Stromal cell of bone marrow (primary cell): ENCODE measurements at places on chromosomes 3 and 15.

- no peak for DNase-seq
Measured at GRCh38 chr3:142998439-142998838, 2.9 kb upstream of the U2SURP start.

- no peak for DNase-seq
Measured at GRCh38 chr15:22884344-22884743, 45.9 kb downstream of the NIPA2 start.

GRCh38 chr15:74039656-74040010, 42.7 kb downstream of the GOLGA6A start:
- DNase-seq = no peak

- peak; percentile 67 for DNase-seq
Measured at GRCh38 chr3:187811585-187812250, 66.5 kb upstream of the BCL6 start.

- no peak for DNase-seq
Measured at GRCh38 chr15:70170096-70170699, 72.5 kb upstream of the TLE3 start.

DNA sequence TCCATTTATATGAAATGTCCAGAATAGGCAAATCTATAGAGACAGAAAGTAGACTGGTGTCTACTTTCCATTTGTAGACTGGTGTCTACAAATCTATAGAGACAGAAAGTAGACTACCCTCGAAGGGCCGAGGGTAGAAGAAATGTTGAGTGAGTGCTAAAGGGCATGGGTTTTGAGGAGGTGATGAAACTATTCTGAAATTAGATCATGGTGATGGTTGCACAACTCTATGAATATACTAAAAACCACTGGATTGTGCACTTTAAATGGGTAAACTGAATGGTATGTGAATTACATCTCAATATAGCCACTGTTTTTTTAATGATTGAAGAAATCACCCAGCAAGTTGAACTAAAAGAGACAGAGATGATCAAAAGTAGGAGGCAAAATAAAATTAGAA, 27.9 kb downstream of the TP53BP1 start:
- DNase-seq = peak; percentile 77

- no peak for DNase-seq
Measured at GRCh38 chr3:196645897-196646665, 6.6 kb downstream of the NRROS start.

DNA sequence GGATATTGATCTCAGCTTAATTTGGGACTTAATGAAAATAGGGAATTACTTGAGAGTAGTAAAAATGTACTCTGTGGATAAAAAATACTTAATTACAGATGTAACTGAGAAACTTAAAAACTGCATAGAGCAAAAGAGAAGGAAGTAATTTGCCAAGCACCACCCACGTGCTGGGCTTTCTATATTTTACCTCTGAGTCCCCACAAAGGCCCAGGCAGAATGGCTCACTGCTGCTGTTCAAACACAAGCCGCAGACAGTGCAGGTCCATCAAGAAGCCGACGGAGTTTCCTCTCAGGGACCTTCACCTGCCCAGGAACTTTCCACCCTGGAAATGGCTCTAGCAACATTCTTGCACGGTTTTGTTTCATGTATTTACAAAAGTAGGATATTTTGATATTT, 77.2 kb upstream of the TRPM1 start:
- DNase-seq = no peak

DNA sequence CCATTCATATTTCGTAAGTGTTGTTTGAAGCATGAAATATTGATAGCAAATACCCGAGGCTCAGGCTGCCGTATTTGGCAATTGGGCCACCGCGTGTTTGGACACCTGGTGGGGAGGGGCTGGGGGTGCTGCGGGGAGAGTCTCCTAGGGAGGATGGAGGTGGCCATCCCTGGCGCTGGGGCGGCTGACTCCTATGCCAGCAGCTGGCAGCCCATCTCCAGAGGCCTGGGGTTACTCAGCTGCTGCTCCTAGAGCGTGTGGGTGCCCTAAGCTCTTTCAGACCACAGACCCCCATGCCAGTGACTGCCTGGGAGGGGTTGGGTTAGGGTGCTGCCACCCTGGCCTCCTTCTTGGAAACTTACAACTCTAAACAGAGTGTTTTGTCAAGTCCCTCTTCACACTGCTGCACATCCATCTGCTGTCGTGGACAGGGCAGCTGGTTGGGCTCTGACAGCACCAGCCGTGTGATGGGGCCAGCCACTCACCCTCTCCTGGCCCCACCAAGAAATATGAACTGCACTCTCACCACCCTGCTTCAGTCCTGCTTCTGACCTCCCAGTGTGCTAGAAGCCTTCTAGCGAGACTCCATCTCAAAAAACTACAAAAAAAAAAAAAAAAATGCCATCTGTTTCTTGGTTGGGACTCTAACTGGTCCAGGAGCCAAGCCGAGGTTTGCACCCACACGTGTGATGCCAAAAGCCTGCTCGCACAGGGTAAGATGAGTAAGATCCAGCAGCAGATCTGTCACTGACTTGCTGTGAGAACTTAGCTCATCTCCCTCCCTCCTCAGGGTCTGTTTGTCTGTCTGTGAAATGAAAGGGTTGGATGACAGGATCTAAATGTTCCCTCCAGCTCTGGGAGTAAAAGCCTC, 156.2 kb downstream of the MEGF11 start:
- no peak for DNase-seq

- DNase-seq = peak; percentile 100
Measured at GRCh38 chr3:120094776-120095225, 554 bp upstream of the GSK3B start.

- DNase-seq = no peak
Measured at GRCh38 chr15:97748576-97748975, 211.9 kb upstream of the ARRDC4 start.

DNA sequence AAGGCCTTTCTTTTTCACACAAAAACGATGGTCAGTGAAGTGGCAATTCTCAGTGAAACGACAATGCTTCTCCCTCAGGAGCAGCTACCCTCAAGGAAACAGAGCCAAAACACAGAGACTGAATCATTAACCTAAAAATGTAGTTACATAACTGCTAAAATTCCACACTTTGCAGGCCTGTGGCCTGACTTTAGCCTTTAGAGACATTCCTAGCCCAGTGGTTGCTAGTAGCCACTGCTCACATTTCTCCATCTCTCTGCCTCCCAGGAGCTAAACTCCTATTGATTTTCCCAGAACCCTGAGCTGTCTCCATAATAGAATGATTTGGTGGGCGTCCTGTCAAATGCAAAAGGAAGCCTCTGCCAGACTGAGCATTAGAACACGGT, 630.1 kb upstream of the KCNMB2 start:
- DNase-seq = peak; percentile 68

DNA sequence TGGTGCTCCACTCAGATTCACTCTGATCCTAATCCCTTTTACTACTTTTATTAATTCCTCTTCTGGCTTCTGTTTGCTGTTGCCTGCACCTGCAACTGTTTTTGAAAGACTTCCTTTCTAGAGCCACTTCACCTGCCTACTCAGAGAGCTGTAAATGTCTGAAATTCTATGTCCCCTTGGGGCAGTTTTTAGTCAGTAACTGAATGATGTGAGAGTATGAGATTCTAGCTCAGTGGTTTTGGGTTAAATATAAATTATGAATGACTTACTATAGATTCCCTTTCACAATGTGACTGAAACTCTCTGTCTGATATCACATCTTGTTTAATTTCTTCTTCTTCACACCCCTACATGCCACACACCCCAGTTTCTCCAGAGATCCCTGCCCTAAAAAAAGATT, 47.8 kb upstream of the LRRC3B start:
- DNase-seq = no peak

GRCh38 chr3:38655708-38656300, 6.3 kb upstream of the SCN5A start:
- no peak for DNase-seq

DNA sequence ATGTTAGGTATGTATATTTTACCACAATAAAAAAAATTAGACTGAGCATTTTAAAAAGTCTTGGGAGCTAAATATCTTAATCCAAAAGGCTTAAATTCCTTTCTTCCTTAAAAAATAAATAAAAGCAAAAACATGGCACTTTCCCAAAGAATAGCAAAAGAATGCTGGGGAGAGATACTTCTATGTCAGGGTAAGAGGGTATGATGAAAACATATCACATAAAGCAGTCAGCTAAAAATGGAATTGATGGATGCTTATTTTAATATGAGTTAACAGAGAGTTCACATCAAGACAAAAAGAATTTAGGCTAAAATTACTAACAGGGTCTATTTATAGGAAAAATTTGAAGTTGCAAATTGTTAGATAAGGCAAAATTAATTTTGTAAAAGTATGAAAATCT, 141.0 kb downstream of the MYLK start:
- no peak for DNase-seq

GRCh38 chr3:39753391-39753790, 56.0 kb upstream of the MYRIP start:
- no peak for DNase-seq

- DNase-seq = no peak
Measured at GRCh38 chr3:42658771-42659390, 5.4 kb downstream of the ZBTB47 start.

DNA sequence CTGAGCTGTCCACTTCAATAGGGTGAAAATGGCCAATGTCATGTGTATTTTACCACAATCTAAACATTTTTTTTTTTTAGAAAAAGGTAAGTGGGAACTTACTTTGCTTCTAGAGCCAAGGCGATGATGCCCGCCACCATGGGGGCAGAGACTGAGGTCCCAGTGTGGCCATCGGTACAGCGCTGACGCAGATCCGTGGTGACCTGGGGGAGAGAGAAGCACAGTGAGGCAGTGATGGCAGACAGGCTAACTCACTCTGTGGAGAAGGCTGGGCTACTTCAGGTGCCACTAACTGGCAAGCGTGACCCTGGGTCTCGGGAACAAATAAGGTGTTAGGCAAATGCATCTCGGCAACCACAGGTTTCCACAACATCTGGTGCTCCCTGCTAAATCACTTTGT, 94.3 kb upstream of the SNRPA1 start:
- DNase-seq = no peak

GRCh38 chr3:40226636-40227035, 82.9 kb upstream of the EIF1B start:
- no peak for DNase-seq

GRCh38 chr15:95265419-95265997, 1034.1 kb downstream of the MCTP2 start:
- no peak for DNase-seq

- DNase-seq = no peak
Measured at GRCh38 chr3:154098376-154098775, 22.8 kb upstream of the ARHGEF26 start.

DNA sequence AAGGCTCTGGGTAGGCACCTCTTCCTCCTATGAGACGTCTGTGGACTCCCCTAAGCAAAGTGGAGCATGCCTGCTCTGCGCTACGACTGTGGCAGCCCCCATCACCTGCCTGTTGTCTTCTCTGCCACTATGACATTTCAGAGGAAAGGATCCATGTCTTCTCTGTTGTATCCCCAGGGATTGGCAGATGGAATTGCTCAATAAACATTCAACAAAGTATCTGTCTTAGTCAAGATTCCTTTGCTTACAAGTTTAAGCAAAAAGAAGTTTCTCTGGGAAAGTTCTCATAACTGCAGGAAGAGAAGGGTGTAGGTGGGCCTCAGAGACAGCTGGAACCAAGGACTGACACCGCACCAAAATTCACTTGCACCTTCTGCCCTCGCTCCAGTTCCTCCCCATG, 34.3 kb downstream of the AMOTL2 start:
- no peak for DNase-seq
